ENCODE measurements at places on chromosomes 5 and 9. TPM values are rescaled to one million over a fixed set of nuclear protein-coding genes. Genes with fewer than 3 reads are reported as not detected.

The SETD9 gene
- 7.5 TPM for total RNA-seq

The PAIP2 gene
- 88.9 TPM for total RNA-seq

The SLC6A19 gene
- total RNA-seq: not detected

The SPINK7 gene
- not detected for total RNA-seq

The DAB2IP gene
- total RNA-seq: 9.3 TPM

The FUBP3 gene
- 24.0 TPM for total RNA-seq

The PHF19 gene
- total RNA-seq: 34.3 TPM

The PCDHA1 gene
- total RNA-seq: not detected

The IL13 gene
- not detected for total RNA-seq

The LRRC19 gene
- not detected for total RNA-seq

The CTSV gene
- total RNA-seq: 2.1 TPM

The SPATA31D3 gene
- not detected for total RNA-seq

The NOL8 gene
- 14.6 TPM for total RNA-seq

The CAMK4 gene
- total RNA-seq: 7.3 TPM

The FAM153A gene
- total RNA-seq: not detected

The LRRC70 gene
- total RNA-seq: 0.24 TPM

All from epithelial cell of alveolus of lung (primary cell).